ENCODE measurements at places on chromosomes 12 and 14.

DNA sequence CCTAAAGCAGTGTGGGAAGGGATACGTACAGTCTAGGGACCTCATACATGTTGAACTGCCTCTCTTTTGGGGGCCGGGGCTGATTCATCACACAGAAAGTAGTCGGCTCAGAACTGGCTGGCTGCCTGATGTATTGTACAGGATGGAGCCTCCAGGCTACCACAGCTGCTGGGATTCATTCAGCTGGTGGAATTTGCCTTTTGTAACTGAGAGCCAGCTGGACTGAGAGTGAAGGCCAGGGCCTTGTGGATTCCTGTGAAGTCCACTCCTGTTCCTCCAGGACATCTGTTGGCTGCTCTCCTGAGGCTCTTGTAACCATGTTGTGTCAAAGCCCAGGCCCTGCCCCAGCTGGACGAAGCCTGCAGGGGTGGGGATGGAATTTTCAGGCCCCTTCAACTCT, 116.3 kb upstream of the PRICKLE1 start:
- DNase-seq = no peak

DNA sequence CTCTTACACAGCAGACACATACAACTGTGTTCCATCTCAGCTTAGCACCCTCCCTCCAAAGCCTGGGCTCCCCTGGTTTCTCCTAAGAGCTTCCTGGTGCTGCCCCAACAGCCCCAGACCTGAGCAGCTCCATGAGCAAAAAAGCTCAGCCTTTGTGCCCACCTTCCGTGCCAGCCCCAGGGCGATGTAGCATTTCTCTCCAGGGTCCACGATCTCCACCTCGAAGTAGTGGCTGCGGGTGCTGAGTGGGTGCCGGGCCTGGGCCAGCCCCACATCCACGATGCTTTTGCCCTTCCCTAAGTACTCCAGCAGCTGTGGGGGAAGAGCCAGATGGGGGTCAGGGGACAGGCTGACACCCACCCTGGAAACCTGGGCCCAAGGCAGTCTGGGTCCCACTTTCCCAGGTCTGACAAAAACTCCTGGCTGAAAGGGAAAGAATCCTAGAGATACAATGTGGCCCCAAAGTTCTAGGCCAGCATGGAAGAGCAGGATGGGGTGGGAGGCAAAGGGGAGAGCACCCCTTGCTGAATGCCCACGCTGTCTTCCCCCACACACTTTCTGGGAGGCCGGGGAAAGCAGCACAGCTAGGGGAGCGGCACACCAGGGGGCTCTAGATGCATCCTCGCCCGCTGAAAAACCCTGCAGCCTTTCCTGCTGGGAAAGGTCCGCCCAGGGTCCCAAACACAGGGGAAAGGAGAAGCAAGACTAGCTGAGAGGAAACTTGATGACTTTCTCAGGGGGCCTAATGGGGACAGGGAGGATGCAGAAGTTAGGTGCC, 11.0 kb downstream of the SPRYD3 start:
- no peak for DNase-seq

- DNase-seq = no peak
Measured at GRCh38 chr12:124233846-124234640, 60.9 kb upstream of the RFLNA start.

GRCh38 chr14:30751646-30752416, 122.5 kb upstream of the COCH start:
- no peak for DNase-seq

- no peak for DNase-seq
Measured at GRCh38 chr12:39393890-39394289, 49.0 kb downstream of the KIF21A start.

- peak; percentile 94 for DNase-seq
Measured at GRCh38 chr12:131872154-131873051, 22.0 kb upstream of the ULK1 start.

DNA sequence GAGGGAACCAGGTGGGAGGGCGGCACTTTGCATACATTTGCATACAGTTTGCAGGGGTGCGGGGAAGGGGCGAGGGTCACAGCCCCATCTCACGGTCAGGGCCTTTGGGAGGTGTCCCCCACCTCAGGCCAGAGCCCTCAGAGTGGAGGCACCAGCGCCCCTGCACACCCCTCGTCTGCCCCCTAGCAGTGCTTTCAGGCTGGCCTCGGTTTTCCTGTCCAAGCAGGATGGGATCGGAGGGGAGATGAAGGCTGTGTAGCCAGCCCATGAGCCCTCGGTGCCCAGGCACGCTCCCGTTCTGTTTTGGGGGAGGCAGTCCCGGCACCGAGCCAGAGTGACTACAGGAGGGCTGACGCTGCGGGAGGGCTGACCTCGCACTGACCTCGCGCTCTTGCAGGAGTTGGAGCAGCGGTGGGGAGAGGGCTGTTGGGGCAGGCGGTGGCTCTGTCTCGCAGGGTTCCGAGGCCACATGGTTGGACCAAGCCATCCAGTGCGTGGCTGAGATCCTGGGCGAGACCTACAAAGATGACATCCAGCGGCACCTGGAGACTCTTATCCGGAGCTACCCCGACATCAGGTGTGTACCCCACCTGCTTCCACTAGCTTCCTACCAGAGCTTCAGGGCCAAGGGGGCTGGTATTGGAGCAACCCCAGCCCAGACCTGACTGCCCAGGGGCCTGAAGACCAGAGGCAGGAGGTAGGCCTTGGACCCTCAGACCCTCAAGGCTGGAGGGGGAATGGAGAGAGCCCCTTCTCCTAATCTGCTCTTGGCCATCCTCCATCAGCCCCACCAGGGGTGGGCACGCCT, 13.6 kb downstream of the EXOC3L4 start:
- no peak for DNase-seq

DNA sequence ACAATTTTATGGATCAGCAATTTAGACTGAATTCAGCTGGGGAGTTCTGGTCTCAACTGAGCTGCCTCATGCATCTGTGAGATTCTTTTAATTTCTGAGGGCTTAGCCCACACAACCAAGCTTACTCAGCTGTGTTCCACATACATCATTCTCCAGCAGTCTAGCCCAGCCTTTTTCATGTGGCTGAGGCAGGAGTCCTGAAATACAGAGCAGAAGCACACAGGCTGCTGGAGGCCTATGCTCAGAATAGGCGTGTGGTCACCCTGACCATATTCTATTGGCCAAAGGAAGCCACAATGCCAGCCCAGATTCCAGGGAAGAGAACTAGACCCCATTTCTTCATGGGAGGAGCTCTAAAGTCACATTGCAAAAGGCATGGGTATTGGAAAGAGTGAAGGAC, 72.3 kb upstream of the DHRS4 start:
- no peak for DNase-seq

DNA sequence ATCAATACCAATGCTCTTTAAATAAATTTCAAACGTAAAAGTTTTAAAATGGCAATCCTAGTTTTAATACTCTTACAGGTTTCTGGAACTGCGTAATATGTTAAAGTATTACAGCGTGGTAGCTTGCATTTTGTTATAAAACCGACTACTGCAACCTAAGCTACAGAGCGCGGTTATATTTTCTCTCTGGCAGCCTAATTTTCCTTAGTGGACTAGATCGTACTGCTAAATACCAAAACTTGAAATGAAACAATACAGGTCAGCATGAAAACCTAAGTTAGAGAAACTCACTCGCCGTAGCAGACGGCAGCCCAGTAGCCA, 1.2 kb downstream of the CCDC92 start:
- no peak for DNase-seq

DNA sequence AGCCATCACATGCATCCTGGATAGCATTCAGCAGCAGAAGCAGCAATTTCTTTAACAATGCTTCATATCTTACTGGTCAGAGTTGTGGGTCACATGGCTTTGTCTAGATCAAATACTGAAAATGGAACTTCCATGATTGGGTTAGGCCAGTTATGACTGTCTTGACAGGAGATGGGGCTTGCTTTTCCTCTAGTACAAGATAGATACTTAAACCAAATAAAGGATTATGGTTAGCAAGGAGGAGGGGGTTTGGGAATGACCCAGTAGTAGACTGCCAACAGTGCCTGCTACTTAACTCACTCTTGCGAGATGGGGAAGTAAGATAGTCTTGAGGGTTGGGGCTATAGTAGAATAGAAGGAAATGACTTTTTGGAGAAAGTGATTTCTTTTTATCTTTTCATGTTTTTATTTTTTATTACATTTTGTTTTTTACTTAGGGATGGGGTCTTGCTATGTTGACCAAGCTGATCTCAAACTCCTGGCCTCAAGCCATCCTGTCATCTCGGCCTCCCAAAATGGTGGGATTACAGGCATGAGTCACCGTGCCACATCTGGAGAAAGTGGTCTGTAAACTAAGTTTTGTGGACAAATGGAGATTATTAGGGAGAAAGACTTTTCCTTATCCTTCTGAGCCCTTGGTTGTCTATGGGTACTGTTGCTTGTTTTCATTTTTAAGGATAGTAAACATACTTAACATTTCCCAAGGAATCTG, 37.6 kb downstream of the WNK1 start:
- no peak for DNase-seq

DNA sequence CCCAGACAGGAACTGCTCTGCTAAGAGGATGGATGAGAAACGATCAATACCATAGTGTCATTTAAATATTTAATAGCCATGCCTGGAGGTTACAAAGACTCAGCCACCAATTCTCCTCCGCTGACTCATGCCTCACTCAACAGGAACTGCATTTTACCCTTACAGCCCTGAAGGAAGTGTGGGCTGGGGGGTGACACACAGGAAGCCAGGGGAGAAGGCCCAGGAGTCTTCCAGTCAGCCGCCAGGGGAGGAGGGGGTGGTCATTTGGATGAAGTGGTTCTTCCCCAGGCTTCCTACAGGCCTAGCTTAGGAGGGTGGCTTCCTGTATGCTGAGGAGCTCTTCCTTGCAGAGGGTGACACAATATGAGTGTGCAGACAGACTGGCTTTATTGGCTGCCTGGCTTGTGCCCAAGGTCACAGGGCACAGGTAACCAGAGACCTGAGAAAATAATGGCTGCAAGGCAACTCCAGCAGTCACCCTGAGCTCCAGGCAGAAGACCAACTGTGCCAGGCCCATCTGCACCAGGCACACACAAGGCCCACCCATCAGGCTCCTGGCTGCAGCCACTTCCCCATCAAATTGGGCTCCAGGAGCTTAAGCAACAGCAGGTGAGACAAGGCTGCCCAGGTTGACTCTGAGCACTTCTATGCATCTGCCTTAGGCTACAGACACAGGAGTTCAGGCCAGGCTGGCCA, 30.6 kb upstream of the RPLP0 start:
- DNase-seq = no peak

DNA sequence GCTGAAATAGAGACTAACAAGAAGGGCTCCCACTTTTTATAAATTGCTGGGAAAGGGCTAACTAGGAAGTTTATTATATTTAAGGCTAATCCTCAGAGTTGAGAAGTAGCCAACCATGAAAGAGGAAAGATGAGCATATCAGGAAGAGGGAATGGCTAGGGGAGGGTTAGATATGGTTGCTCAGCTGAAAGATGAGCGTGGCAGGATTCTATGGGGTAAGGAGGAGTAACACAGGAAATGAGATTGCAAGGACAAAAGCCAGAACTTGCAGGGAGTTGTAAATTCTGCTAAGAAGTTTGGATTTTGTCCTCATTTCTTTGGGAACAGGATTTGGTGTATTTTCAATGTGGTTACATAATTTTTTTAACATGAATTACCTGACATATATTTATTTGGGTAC, 127.4 kb upstream of the ATP2B1 start:
- no peak for DNase-seq

GRCh38 chr12:30792648-30793499, 38.1 kb upstream of the CAPRIN2 start:
- DNase-seq = no peak

DNA sequence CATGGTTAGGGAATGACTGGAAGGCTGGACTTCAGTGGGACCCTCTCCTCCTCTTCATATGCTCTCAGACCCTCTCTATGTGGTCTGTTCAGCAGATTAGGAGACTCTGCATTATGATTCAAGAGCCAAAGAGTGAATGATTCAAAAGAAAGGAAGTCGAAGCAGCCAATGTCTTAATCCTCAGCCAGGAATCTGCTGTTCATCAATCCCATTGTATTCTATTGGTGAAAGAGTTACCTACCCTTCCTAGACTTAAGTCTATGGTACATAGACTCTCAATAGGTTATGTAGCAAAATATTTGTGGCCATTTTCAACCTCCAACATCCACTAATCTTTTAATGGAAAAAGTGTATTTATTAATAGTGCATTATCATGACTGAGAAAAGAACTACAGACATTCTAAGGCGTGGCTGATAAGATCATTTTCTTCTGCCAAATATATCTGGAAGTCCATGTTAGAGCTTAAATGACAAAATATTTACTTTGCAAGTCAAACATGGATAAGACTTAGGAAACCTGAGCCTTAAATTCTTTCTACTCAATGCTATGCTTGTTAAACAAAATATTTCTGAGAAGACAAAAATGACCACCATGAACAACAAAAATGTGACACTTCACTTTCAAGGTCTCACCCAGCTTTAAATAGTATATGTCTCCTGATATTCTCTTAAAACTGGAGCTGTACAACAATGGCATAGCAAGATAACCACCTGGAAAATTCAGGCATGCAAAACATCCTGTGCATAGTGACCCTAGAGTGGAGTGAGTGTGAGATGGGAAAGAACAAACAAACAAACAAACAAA, 1100.6 kb downstream of the GALC start:
- DNase-seq = no peak

GRCh38 chr12:58301038-58301729, 359.8 kb downstream of the ATP23 start:
- DNase-seq = no peak

DNA sequence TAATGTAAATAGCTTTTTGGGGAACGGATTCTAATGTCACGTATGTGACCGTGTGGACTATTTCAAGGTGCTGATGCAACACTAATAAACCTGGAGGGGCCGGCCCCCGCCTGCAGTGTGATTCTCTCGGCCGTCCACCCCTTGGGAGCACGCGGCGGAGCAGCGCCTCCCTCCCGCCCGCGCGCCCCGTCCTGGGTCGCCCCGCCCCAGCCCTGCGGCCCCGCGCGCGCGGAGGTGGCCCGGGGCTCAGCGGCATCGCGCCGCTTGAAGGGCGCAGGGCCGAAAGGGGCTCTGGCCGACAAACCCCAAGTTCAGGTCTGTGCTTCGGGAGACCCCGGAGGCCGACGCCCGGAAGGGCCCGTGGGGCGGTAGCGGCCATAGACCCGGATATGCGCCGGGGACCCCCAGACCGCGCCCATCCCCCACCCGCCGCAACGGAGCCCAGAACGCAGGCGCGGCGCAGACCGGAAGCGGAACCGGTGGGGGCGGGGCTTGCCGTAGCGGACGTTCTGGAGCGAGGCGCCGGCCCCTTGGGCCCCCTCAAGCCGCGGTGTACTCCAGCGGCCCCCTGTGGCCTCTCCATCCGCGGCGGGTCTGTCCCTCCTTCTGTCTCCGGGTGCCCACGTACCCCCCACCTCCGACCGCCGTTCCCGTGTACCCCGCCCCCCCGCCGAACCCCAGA, at the start of gene TEX22:
Gene TEX22 (plus strand): TSS at position 495 of the 682 bp plus-strand sequence. CDS start 803 bp downstream, outside the sequence.
- no peak for DNase-seq

Measured in vagina (tissue), 2 donors.